Skin of body (tissue), 3 donors: ENCODE measurements at places on chromosomes 7 and 10.

GRCh38 chr10:96133135-96133534, 3.0 kb downstream of the ZNF518A start:
- no peak for DNase-seq

DNA sequence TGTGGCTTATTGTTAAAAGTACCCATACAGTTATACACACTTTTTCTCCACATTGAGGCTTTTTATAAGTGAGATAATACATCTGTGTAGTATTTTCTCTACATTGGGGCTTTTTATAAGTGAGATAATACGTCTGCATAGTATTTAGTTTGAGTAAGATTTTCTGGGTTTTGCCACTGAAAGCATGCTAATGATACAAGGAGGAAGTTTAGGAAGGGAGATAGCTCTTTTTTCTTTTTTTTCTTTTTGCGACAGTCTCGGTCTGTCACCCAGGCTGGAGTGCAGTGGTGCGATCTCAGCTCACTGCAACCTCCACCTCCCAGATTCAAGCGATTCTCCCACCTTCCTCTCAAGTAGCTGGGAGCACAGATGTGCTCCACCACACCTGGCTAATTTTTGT, 13.3 kb downstream of the FAM107B start:
- DNase-seq, result no peak

DNA sequence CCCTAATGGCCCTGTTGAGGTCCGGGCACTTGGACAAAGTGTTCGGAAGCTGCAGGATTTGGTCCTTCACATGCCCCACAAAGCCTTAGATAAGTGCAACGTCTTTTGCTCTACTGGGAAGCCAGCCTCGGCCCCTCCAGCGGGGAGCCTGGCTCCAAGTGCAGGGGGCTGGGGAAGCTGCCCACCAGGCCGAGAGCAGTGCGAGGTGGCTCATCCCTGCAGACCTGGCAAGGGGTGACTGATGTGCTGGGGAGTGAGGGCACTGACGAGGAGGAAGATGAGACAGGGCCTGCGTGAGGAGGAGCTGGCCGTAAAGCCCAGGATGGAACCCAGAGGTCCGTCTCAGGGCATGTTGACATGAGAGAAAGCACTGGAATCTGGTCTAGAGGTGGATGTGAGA, 135.8 kb upstream of the NPS start:
- no peak for DNase-seq

GRCh38 chr7:131652934-131653333, 96.5 kb upstream of the PODXL start:
- no peak for DNase-seq

DNA sequence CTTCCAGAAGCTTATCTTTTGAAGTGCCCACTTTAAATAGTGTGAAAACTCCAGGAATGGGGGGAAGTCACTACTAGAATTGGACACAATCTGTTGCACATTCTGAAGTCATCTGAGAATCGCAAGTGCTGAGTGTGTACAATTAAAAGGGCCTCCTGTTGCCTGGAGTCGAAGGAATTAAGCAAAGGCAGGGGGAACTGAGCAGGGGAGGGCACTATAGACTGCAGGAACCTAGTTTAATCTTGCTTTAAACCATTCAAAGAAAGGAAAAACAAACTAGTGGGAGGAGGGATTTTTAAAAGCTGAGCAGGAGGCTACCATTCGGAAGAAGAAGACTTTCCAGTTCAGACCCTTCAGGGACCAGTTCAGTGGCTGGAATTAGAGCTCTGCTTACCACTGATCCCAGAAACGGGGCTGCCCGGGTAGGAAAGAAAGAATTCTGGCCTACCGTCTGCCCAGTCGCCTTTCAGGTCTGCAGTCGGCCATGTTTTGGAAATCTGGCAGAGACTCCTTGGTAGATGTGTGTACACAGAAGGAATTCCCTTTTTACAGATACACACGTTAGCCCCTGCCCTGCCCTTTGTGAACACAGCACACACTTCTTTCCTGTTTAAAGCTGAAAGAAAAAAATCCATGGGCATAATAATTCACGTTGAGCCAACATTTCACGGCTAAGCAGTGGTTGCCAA, 610.6 kb upstream of the FOXK1 start:
- DNase-seq, result no peak
